ENCODE measurements at places on chromosomes 2 and 18. TPM values are rescaled to one million over a fixed set of nuclear protein-coding genes. Genes with fewer than 3 reads are reported as not detected.

- no peaks in the 10 kb centered on the region for H3K27me3 ChIP-seq
- H3K4me1 ChIP-seq: no peaks in the 10 kb centered on the region
- no peak for DNase-seq
- H3K4me3 ChIP-seq: no peak overlapping the region
- no peak overlapping the region for H3K27ac ChIP-seq
- H3K36me3 ChIP-seq: no peaks in the 10 kb centered on the region
Measured at GRCh38 chr2:236820763-236821344, 251.2 kb downstream of the ACKR3 start.

- no peak for DNase-seq
- no peaks in the 10 kb centered on the region for H3K27me3 ChIP-seq
- H3K4me1 ChIP-seq: no peaks in the 10 kb centered on the region
- H3K36me3 ChIP-seq: no peaks in the 10 kb centered on the region
Measured at GRCh38 chr18:4549164-4549872, 94.2 kb upstream of the DLGAP1 start.

- no peaks in the 10 kb centered on the region for H3K27me3 ChIP-seq
- H3K4me1 ChIP-seq: 0 out of 2 replicates have a peak, but pooled peaks cover 3% of the 10 kb centered on the region
Measured at GRCh38 chr2:167718560-167718959, 528.8 kb downstream of the STK39 start.

GRCh38 chr18:62979176-62979575 lies 263.8 kb downstream of the PHLPP1 start:
- no peak overlapping the region for H3K4me3 ChIP-seq
- no peak for DNase-seq
- no peak overlapping the region for H3K27ac ChIP-seq
- H3K27me3 ChIP-seq: no peaks in the 10 kb centered on the region
- H3K36me3 ChIP-seq: peaks cover 12% of the 10 kb centered on the region
- no peaks in the 10 kb centered on the region for H3K4me1 ChIP-seq

- no peak overlapping the region for H3K27ac ChIP-seq
- H3K27me3 ChIP-seq: no peaks in the 10 kb centered on the region
- DNase-seq: no peak
- no peak overlapping the region for H3K4me3 ChIP-seq
- H3K36me3 ChIP-seq: no peaks in the 10 kb centered on the region
- no peaks in the 10 kb centered on the region for H3K4me1 ChIP-seq
Measured at GRCh38 chr2:234032279-234032856, 18.1 kb upstream of the SPP2 start.

GRCh38 chr2:137943678-137944347 lies 20.5 kb upstream of the HNMT start:
- no peak overlapping the region for H3K4me3 ChIP-seq
- H3K27ac ChIP-seq: no peak overlapping the region
- H3K36me3 ChIP-seq: no peaks in the 10 kb centered on the region

DNA sequence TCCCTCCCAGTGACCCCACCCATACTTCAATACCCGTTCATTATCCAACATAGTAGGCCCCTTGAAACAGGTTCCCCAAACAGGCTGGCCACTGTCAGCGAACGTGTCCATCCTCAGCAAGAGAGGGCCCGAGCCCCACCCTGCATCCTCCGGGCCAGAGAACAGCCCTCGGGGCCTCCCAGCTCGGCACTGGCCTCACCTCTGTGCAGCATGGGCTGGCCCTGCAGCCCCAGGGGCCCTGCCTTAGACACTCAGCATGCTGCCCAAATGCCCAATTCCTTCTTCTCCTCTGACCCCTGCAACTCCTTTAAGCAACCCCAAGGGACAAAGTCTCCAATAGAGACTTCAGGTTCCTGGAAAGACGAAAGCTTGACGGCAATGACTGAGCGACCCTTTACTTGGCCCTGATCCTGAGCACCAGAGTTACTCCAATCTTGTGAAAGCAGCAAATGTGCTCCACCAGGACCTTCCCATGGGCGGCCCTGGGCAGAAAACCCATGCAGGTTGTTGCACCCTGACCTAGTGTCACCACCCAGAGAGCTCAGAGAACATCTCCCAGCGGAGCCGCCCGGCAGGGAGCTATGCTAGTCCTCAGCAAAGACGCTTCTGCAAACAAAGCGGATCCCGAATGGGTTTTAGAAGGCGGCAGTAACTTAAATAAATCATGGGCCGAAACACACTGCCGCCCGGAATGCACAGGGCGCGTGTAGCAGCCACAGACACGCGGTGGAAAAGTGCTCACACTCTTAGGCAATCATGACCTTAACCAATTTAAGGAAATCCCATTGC lies 782 bp downstream of the COL6A3 start:
- H3K4me1 ChIP-seq: no peaks in the 10 kb centered on the region
- no peaks in the 10 kb centered on the region for H3K27me3 ChIP-seq
- no peak overlapping the region for H3K4me3 ChIP-seq
- H3K36me3 ChIP-seq: no peaks in the 10 kb centered on the region

GRCh38 chr2:18650221-18650620 lies 60.9 kb upstream of the NT5C1B start:
- H3K27me3 ChIP-seq: no peaks in the 10 kb centered on the region
- H3K4me3 ChIP-seq: no peak overlapping the region
- H3K4me1 ChIP-seq: no peaks in the 10 kb centered on the region
- no peaks in the 10 kb centered on the region for H3K36me3 ChIP-seq

GRCh38 chr18:62717169-62717924 lies 2.0 kb downstream of the PHLPP1 start:
- H3K4me1 ChIP-seq: peaks cover 14% of the 10 kb centered on the region
- no peaks in the 10 kb centered on the region for H3K36me3 ChIP-seq
- peak overlapping the region; percentile 50 for H3K4me3 ChIP-seq
- H3K27ac ChIP-seq: peak overlapping the region; percentile 49
- DNase-seq: peak; percentile 32

DNA sequence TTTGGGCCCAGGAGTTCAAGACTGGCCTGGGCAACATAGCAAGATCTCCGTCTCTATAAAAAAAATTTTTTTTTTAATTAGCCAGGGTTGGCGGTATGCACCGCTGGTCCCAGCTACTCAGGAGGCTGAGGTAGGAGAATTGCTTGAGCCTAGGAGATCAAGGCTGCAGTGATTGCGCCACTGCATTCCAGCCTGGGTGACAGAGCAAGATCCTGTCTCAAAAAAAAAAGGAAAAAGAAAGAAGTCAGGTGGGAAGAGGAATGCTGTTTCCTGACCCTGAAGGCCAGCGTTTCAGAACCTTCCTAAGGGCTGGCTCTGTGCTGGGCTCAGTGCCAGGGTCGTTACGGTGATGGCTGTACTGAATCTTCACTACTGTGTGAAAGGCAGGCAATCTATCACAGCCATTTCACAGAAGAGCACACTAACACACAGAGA lies 35.0 kb upstream of the AGAP1 start:
- H3K27ac ChIP-seq: no peak overlapping the region
- DNase-seq: peak; percentile 33
- H3K4me3 ChIP-seq: no peak overlapping the region
- no peaks in the 10 kb centered on the region for H3K36me3 ChIP-seq

DNA sequence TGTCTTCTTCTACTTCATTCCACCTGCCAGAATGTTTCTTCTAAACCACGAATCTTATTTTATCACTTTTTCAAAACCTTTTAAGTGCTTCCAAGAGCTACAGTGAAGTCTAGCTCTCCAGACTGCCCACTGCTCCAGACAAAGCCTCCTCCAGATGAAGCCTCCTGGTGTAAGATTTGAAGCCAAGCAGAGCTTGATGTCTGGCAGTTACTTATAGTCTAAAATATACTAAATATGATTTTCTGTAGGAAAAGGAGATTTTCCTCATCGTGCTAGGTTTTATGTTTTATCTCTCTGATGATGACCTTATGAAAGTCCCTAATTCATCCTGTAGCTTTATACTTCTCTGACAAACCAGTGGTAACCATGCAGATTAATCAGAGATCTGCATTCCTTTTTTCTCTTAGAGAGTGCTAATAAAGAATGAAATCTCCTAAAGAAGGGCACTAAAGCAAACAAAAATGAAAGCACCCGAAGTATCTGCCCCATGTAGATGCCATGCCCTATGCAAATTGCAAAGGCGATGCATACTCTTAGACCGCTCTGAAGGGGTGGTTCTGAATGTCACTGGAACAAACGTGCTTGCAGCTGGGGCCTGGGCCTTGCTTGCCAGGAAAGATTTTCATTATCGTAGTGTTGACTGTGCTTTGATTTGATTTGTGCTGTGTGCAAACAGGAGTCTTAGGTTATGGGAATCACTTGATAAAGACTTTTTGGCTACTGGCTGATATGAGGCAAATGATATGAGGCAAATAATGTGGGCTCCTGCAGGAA lies 314.2 kb downstream of the PID1 start:
- H3K4me1 ChIP-seq: no peaks in the 10 kb centered on the region
- no peaks in the 10 kb centered on the region for H3K27me3 ChIP-seq
- H3K36me3 ChIP-seq: no peaks in the 10 kb centered on the region
- no peak for DNase-seq
- H3K4me3 ChIP-seq: no peak overlapping the region

GRCh38 chr18:21702602-21703001 lies 2.0 kb downstream of the ABHD3 start:
- no peak overlapping the region for H3K27ac ChIP-seq
- H3K27me3 ChIP-seq: no peaks in the 10 kb centered on the region

DNA sequence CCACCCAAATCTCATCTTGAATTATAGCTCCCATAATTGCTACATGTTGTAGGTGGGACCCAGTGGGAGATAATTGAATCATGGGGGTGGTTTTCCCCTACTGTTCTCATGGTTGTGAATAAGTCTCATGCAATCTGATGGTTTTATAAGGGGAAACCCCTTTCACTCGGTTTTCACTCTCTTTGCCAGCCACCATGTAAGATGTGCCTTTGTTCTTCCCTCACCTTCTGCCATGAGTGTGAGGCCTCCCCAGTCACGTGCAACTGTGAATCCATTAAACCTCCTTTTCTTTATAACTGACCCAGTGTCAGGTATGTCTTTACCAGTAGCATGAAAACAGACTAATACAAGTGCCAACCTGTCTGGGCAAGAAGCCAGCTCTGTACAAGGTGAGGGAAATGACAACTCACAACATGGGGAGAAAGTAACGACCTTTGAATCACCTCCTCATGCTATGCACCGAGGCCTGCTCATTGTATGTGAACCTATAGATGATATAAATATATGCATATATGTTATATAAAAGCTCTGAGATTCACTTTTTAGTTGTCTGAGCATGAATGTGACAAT lies 162.2 kb downstream of the ALPK2 start:
- H3K4me1 ChIP-seq: no peaks in the 10 kb centered on the region
- DNase-seq: no peak
- H3K27me3 ChIP-seq: no peaks in the 10 kb centered on the region
- H3K27ac ChIP-seq: no peak overlapping the region

DNA sequence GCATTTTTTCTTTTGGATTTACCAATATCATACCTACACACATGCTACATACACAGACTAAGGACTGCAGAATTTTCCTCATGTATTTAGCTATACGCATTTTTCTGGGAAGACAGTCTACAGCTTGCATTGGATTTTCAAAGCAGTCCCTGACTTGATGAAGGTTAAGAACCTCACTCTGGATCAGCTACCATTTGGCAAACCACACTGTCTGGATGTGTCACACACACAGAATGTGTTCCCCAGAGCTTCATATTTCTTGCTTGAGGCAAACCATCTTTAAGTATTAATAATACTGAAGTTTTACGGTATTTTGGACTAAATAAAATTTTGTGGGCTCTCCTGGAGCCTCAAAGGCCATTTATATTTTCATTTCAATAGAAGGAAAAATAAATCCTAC lies 102.3 kb downstream of the TCF4 start:
- no peaks in the 10 kb centered on the region for H3K36me3 ChIP-seq
- no peak overlapping the region for H3K4me3 ChIP-seq
- no peak overlapping the region for H3K27ac ChIP-seq
- H3K4me1 ChIP-seq: peaks cover 10% of the 10 kb centered on the region
- no peaks in the 10 kb centered on the region for H3K27me3 ChIP-seq

- H3K4me1 ChIP-seq: no peaks in the 10 kb centered on the region
- no peak for DNase-seq
- no peak overlapping the region for H3K27ac ChIP-seq
- no peaks in the 10 kb centered on the region for H3K36me3 ChIP-seq
Measured at GRCh38 chr2:186429104-186429503, 57.0 kb upstream of the ZC3H15 start.

- H3K27me3 ChIP-seq: no peaks in the 10 kb centered on the region
- H3K36me3 ChIP-seq: no peaks in the 10 kb centered on the region
- H3K4me3 ChIP-seq: no peak overlapping the region
- no peak overlapping the region for H3K27ac ChIP-seq
- no peaks in the 10 kb centered on the region for H3K4me1 ChIP-seq
Measured at GRCh38 chr2:102166189-102166845, 20.5 kb upstream of the IL1RL2 start.

- no peak overlapping the region for H3K27ac ChIP-seq
- no peaks in the 10 kb centered on the region for H3K4me1 ChIP-seq
- H3K36me3 ChIP-seq: no peaks in the 10 kb centered on the region
- no peak for DNase-seq
- no peak overlapping the region for H3K4me3 ChIP-seq
- peaks cover 9% of the 10 kb centered on the region for H3K27me3 ChIP-seq
Measured at GRCh38 chr2:202074324-202074723, 1.3 kb downstream of the KIAA2012 start.

DNA sequence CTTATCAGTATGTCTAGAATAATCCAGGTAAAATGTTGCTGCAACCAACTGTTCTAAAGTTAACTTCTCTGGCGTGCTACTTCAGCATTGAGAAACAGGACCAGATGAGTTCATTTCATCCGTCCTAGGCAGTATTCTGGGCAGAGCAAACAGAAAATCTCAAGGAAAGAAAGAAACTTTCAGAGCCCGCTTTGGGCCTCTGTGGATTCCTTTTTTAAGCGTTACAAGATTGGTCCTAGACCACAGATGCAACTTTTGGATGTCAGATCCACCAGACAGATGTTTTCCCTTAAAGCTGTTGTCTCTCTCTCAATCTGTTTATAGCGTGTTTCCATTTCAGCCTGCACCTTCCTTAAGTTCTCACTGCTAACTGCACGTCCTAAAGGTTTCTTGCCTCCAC lies 75.0 kb downstream of the BCL2 start:
- no peak overlapping the region for H3K4me3 ChIP-seq
- no peaks in the 10 kb centered on the region for H3K27me3 ChIP-seq
- no peak for DNase-seq
- no peak overlapping the region for H3K27ac ChIP-seq

DNA sequence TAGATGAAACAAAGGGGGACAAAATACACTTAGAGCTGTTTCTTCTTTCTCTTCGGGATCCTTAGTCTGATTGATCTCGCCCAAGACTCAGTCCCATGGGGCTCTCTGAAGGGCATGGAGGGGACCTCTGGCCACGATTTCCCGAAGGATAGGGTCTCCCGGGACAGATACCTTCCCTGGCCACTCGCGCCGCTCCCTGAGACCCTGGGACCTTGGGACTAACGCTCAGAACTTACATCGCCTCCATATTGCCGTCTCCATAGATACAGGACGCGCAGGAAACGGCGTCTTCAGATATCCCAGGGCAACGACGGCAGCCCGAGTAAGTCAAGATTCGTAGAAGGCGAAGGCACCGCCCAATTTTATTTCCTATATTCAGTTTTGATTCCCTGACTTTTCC lies at the start of gene CFAP65:
Gene CFAP65 (minus strand): TSS at position 265 of the 400 bp plus-strand sequence. CDS start 2,468 bp downstream, outside the sequence.
- peaks cover 28% of the 10 kb centered on the region for H3K27me3 ChIP-seq
- peak; percentile 12 for DNase-seq
- H3K4me1 ChIP-seq: no peaks in the 10 kb centered on the region
- no peak within 1 kb of the TSS for H3K4me3 ChIP-seq
- H3K27ac ChIP-seq: no peak within 1 kb of the TSS

SH3RF3 gene
- 0.02 TPM for total RNA-seq

GALNT5 gene
- total RNA-seq: 47.4 TPM

AFF3 gene
- total RNA-seq: 0.02 TPM

EVX2 gene
- not detected for total RNA-seq

SPATA3 gene
- total RNA-seq: not detected

ACMSD gene
- not detected for total RNA-seq

MSTN gene
- total RNA-seq: not detected

TNFRSF11A gene
- total RNA-seq: 0.04 TPM

Measured in K562 (cell line).